ENCODE measurements at places on chromosomes 5 and 9.
A peak's percentile ranks its signal among the peaks of the same experiment; 100 is the strongest.

- no peak for DNase-seq
These were observed 165.1 kb downstream of the PLK2 start for GRCh38 chr5:58294598-58295305.

- DNase-seq, result no peak
These were observed 129.3 kb upstream of the SEMA6A start for GRCh38 chr5:116703941-116704340.

- no peak for DNase-seq
These were observed 566.8 kb upstream of the CYLC2 start for GRCh38 chr9:102428305-102428704.

GRCh38 chr5:128736553-128736952 lies 198.5 kb upstream of the FBN2 start:
- DNase-seq, result no peak

GRCh38 chr9:33272061-33272460 lies 7.2 kb downstream of the CHMP5 start:
- no peak for DNase-seq

DNA sequence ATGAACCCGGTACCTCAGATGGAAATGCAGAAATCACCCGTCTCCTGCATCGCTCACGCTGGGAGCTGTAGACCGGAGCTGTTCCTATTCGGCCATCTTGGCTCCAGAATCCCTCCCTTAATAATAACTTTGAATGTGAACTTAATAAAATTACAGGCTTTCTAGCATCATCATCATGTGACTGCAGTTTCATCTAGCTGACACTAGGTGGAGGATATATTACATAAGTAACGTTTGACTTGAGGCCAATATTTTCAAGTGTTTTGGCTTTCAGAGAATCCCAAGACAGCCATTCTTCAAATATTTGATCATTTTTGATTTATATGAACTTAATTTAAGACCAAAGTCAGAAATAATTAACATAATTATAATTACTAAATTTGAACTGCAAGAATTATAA lies 474.9 kb upstream of the CDH10 start:
- DNase-seq, result no peak

GRCh38 chr5:149471406-149472183 lies 79.6 kb downstream of the CSNK1A1 start:
- no peak for DNase-seq

DNA sequence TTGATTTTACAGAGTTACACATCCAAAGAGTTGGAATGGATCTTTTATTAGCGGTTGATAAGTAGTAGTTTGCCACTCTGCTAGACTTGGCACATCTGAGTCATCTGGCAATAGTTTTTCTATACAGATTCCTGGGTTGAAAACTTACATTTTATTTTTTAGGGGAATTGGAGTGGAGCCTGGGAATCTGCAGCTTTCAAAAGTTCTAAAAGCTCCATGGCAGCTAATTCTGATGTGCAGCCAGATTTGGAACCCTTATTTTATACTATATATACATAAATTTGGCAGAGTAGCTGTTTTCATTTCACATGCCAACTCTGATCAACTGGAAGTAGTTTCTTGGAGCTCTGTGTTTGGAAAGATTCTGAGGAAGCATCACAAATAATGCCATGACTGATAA lies 715.5 kb downstream of the TLR4 start:
- no peak for DNase-seq

- DNase-seq, result peak; percentile 45
These were observed 25.8 kb upstream of the HSD17B3 start for GRCh38 chr9:96327694-96328352.

DNA sequence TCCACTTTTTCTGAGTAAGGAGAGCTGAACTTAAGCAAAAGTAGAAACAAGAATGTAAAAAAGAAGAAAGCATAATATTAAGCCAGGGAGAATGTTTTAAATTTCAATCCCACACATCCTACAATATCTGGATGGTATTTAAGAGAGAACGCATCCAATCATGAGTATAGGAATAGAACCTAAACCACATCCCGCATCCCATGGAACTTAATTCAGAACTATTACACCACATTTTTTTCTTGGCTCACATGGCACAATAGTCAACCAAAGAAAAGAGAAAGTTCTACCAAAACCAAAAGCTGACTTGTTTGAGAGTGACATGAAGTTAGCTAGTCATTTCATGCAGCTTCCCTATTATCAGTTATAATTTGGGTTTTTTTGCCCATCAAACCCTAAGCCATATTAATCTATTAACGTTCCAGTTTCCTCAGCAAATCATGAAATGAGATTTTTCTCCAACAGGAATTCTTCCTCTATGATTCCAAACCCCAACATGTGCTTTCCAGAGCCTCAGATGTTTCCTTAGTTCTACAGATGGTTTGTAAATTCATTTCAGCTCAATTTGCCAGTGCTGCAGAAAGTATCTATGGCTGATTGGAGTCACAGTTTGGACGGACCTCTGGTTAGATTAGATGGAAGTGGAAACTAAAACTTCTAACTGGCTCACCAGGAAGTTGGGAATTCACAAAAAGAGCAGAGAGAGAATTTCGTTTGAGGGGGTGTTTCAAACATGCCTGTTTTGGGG lies 22.5 kb downstream of the ADAMTSL1 start:
- DNase-seq, result no peak

DNA sequence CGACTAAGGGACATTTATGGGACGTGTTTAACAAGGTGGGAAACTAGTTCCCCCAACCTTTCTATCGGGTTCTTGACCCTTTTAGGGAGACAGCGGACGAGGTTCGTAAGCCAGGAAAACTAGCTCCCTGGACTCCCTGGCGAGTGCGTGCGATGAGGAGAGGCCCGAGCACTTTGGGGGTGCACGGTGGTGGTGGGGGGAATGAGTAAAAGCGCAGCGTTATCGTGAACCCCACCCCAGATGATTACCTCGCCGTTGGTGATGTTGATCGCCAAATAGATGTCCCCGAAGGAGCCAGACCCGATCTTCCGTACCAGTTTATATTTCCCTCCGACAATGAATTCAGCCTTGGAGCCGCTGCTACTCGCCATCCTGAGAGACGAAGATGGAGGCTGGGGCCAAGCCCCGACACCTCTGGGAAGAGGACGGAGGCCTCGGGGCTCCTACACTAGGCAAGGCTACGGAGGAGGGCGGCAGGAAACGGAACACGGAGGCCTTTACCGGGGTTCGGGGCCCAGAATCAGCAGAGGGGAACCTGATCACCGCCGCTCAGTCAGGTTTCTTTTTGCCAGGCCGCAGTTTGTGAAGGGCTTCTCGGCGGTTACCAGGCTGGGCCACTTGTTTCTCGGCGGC lies 529 bp downstream of the CSNK1A1 start:
- peak; percentile 54 for DNase-seq

DNA sequence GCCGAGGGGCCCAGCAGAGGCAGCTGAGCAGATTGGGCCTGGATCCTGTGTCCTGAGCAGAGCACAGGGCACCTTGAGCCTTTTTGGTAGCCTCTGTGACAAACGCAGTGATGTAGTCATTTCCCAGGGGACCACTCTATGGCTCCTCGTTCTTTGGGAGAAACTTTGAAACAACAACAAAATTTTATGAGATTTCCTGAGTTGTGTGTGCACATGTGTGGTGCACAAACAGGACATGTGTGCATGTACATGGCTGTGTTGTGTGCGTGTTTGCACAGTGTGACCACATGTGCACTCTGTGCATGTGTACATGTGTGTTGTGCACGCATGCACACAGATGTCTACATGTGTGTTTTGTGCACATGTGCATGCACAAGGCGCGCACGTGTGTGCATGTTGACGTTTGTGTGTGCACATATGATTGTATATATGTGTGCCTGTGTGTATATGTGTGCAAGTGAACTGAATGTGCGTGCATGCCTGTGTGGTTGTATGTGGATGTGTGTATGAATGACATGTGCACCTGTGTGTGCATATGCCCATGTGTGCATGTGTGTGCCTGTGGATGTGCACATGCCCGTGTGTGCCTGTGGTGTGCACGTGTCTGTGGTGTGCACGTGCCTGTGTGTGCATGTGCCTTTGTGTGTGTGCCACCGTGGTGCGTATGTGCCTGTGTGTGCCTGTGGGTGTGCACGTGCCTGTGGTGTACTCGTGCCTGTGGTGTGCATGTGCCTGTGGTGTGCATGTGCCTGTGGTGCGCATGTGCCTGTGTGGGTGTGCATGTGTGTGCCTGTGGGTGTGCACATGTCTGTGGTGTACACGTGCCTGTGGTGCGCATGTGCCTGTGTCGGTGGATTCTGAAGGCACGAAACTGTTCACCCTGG lies 221.6 kb downstream of the CACNA1B start:
- DNase-seq, result no peak

- DNase-seq, result no peak
These were observed 22.4 kb upstream of the GPR151 start for GRCh38 chr5:146538432-146538831.

GRCh38 chr9:100890321-100890720 lies 138.2 kb upstream of the PLPPR1 start:
- no peak for DNase-seq

GRCh38 chr5:124235576-124235975 lies 510.9 kb downstream of the ZNF608 start:
- no peak for DNase-seq

DNA sequence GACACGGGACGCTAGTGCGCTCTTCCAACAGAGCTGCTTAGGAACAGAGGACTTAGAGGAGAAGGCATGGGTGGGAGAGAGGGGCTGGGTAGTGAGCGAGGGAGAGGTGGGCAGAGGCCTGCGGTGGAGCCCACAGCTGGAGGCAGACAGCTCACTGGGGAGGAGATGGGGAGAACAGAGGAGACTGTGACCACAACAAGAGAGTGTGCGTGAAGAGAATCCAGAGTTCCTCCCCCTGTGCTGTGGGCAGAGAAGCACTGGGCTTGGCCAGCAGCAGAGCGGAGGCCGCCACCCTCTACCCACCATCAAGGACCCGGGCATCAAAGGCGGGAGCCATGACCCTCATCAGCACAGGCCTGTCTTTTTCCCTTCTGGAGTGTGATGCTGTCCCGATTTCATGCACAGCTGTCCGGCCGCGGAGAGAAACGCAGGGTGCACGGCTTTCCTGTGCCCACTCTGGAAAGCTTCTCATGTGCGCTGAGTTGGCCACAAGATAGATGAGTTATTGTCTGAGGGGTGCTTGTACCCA lies 228.3 kb upstream of the IRX4 start:
- DNase-seq, result no peak

- no peak for DNase-seq
These were observed 1.3 kb upstream of the OR13J1 start for GRCh38 chr9:35871545-35871944.

DNA sequence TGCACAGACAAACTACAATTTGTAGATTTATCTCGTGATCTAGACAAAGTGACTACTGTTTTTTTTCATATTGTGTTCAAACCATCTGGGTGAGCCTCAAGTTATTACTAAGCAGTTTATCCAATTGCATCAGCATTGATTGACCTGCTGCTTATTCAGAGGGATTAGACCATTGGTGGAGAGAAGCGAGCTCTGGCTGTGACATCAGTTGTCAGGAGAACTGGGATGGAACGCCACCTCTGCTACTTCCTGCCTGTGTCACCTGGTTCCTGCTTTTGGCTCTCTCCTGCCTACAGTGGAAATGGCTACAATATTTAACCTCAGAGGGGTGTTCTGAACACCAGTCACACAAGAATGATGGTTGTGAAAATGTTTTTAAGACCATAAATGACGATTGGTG lies 12.1 kb downstream of the NR4A3 start:
- peak; percentile 11 for DNase-seq

DNA sequence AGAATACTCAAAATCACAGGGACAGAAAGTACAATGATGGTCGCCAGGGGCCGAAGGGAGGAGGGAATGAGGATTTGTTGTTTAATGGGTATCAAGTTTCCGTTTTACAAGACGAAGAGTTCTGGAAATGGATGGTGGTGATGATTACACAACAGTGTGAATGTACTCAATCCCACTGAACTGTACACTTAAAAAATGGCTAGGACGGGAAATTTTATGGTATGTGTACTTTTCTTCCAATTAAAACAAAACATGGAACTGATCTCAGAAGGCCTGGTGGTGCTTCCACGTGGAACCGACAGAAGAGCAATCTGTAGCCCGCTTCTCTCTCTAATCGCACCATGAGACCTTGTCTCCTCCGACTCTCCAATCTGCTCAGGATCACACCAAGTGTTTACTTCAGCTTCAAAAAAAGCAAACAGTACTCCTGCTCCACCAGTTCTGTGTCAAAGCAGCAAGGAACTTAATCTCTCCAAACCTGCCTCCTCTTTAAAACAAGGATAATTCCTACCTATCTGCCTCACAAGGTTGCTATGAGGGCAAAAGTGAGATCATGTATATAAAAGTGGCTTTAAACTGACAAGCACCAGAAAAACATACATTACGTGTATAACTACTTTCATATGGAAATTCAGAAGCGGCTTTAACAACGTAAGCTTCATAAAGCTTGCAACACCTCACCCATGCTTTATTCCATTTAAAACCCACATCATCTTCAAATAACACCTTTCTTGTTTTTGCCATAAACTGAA lies 2.1 kb downstream of the ECPAS start:
- DNase-seq, result no peak

GRCh38 chr5:53357439-53357838 lies 123.0 kb upstream of the FST start:
- DNase-seq, result no peak

DNA sequence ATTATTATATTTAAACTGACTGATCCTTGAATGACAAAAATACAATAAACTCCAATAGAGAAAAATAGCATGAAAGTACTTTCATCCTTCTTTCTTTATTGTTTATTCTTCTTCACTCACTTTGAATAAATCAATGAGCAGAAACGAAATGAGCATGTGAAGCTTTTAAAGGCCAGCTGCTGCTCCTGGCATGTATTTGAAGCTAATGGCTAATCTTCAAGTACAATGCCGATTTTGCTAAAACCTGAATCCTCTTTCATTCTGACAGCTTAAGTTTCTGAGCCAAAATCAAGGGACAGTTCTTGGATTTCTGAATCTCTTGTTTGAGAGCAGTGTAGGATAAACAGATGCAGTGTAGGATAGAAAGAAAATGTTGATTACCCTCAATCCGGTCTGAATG lies 237.3 kb downstream of the CDH10 start:
- DNase-seq, result no peak

- no peak for DNase-seq
These were observed 467.2 kb downstream of the KIF4B start for GRCh38 chr5:155480731-155481131.

GRCh38 chr5:96788112-96788749 lies 19.5 kb downstream of the ERAP1 start:
- DNase-seq, result no peak

DNA sequence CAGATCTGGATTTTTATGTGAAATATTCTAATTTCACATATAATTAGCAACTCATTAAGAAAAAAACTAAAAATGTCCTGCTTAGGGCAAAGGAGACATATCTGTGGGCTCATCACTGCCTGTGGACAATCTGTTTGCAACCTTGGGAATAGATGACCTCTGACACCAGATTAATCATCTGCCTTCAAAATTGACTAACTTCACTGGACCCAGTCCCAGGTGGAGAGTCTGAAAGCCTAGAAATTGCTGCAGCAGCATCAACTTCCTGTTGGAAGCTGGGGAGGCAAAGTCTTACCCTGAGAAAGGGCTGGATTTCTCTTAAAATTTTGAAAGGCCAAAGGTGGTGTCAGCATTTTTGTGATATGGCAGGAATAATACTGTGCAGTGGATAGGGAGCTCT lies 76.3 kb upstream of the TNC start:
- no peak for DNase-seq

GRCh38 chr5:134345996-134346395 lies 21.0 kb downstream of the CDKL3 start:
- no peak for DNase-seq
